Sigmoid colon (tissue), 7 donors: ENCODE measurements at places on chromosomes 4 and X. TPM values are rescaled to one million over a fixed set of nuclear protein-coding genes. Genes with fewer than 3 reads are reported as not detected.

DNA sequence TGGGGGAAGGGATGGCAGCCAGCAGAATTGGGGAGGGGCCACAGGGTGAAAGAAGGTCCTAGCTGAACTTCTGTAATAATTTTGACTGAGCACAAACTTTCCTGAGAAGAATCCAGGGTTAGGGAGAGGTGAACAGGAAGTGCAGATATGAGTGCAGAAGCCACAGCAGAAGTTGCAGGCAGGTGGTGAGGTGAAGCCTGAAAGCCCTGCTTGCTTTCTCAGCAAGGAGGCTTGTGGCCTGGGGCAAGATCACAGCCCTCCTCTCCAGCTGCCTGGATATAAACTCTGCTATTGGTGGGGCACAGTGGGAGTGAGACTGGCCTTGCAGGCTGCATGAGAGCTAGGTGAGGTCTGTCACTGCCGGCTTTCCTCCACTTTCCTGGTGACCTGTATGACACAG lies 44.1 kb upstream of the UPRT start:
- no peak for DNase-seq

GRCh38 chrX:13082206-13083065 lies 38.0 kb upstream of the FAM9C start:
- no peak for DNase-seq

GRCh38 chr4:70902577-70903290 lies 565 bp downstream of the MOB1B start:
- no peak for DNase-seq

- DNase-seq, result no peak
These were observed 617 bp upstream of the GPR34 start for GRCh38 chrX:41688156-41688555.

Gene SGCB
- total RNA-seq, result 87.5 TPM

Gene PAGE2B
- total RNA-seq, result not detected

Gene ODAPH
- not detected for total RNA-seq

GRCh38 chr4:132334081-132334480 lies 815.0 kb upstream of the PCDH10 start:
- DNase-seq, result no peak

Gene RHOXF1
- 1.3 TPM for total RNA-seq

GRCh38 chrX:69138512-69138911 lies 26.7 kb downstream of the PJA1 start:
- DNase-seq, result no peak

DNA sequence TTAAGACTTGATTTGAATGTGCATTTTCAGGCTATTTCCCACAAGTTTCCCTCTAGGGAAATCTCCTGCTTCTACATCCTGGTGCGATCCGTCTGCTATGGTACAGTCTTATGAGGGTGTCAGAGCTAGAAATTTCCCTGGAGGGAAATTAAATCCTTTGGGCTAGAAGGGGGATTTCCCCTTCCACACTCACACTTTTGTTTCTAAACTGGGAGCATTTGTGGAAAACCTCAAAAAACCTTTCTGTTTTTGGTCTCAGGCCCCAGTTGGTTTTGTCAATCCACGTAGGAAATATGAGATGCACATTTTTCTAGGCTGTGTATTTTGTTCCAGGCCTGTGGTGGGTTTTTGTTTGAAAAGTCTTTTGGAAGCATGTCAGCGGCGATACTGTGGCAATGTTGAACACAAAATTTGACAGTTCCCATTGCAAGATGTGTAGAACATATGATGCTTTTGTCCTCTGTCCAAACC lies 17.8 kb downstream of the HMGB3 start:
- DNase-seq, result no peak

DNA sequence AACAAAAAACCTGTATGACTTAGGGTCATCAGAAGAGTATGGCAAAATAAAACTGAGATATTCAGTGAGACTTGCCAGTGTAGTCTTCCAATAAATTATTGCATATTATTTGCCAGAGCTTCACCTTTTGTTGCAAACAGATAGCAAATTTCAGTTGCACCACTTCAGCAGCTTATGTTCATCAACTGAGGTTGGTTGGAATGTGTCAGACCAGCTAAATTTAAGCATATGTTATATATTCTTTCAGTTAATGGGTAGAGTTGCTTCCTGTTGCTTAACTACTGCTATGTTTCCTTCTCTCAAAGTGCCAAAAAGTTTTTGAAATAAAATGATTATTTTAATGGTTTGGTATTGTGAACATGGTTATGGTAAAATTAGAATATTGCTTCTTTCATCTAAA lies 61.5 kb downstream of the GALNT7 start:
- no peak for DNase-seq

Gene MSL3
- total RNA-seq, result 49.9 TPM

GRCh38 chr4:82458729-82459128 lies 28.3 kb downstream of the ENOPH1 start:
- no peak for DNase-seq

GRCh38 chrX:85109235-85109634 lies 105.6 kb downstream of the APOOL start:
- DNase-seq, result no peak
